Left renal pelvis (tissue), 4 donors: ENCODE measurements at places on chromosomes 12 and 14. TPM values are rescaled to one million over a fixed set of nuclear protein-coding genes. Genes with fewer than 3 reads are reported as not detected.

The RPGRIP1 gene
- 0.56 TPM for polyA plus RNA-seq

The WDHD1 gene
- 19.9 TPM for polyA plus RNA-seq

The PTGER2 gene
- polyA plus RNA-seq = 7.9 TPM

The BCDIN3D gene
- 9.1 TPM for polyA plus RNA-seq

The VRTN gene
- polyA plus RNA-seq = not detected

The LRP1-AS gene
- not detected for polyA plus RNA-seq

The BICDL1 gene
- polyA plus RNA-seq = 39.9 TPM
